Fibroblast of the conjunctiva (primary cell): ENCODE measurements at places on chromosomes 12 and 14.

DNA sequence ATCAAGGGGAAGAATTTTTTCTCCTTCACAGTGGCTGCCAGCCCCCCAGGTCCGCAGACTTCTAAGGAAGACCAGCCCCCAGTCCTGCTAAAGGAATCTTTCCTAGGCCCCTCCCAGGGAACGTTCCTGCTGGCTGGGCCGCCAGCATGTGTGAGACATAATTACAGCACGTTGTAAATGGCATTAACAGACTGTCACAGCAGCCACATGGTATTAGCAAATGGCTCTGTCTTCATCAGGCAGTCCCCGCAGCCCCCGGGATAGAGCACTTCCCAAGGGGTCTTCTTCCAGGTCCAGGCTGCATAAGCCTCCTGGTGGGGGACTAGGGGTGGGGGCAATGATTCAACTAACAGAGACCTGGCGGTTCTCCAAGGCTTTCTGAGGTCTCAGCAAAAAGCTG, 34.9 kb upstream of the FAM222A start:
- no peak for DNase-seq

DNA sequence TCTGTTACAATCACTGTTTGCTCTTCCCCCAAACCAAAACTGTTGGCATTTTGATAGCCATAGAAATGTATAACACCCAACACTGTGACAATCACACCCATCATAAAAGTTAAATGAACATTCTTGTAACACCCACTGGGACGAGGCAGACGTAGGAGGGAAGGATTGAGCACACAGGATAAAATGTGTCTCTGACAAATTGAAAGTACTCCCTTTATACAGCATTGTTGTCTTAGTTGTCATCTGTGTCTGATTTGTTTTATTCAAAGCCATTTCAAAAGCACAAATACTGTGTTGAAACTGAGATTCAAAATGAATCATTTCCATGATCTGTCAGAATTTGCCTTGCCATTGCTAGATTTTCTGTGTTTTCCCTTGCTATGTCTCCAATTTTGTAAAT, 436.3 kb downstream of the TMTC2 start:
- no peak for DNase-seq

- DNase-seq = no peak
Measured at GRCh38 chr14:92386637-92387036, 63.7 kb downstream of the SLC24A4 start.

GRCh38 chr12:85642288-85642687, 193.9 kb downstream of the RASSF9 start:
- no peak for DNase-seq

- DNase-seq = no peak
Measured at GRCh38 chr12:112422531-112422930, 3.8 kb downstream of the PTPN11 start.

- no peak for DNase-seq
Measured at GRCh38 chr14:85535321-85535720, 5.4 kb downstream of the FLRT2 start.

GRCh38 chr14:64983439-64984310, 3.0 kb upstream of the FNTB start:
- DNase-seq = peak; percentile 63

GRCh38 chr12:111638556-111638955, 39.4 kb upstream of the ATXN2 start:
- no peak for DNase-seq

DNA sequence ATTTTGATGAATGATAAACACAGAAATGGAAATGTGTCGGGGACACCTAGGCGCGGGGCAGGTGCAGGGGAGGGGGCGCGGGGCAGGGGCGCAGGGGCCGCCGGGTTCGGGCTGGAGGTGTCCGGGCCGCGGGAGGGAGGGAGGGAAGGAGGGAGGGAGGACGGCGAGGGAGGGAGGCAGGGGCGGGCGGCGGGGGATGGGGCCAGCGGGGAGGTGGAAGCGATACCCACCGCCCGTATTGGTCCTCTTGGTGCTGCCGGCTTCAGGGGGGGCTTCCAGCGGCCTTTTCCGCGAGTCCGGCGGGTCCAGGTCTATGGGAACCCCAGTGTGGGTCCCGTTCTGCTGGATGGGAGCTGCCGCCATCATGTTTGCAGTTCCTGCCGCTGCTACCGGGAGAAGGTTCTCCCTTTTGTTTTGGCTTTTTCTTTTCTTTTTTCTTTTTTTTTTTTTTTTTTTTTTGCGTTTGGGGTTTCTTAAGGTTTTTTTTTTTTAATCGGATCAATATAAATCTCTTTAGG, 703 bp downstream of the NOVA1 start:
- DNase-seq = no peak

GRCh38 chr12:68591734-68592418, 18.8 kb upstream of the RAP1B start:
- no peak for DNase-seq

GRCh38 chr14:92316937-92317336, 6.0 kb upstream of the SLC24A4 start:
- DNase-seq = no peak

GRCh38 chr12:6074979-6075585, 49.4 kb downstream of the VWF start:
- DNase-seq = no peak

DNA sequence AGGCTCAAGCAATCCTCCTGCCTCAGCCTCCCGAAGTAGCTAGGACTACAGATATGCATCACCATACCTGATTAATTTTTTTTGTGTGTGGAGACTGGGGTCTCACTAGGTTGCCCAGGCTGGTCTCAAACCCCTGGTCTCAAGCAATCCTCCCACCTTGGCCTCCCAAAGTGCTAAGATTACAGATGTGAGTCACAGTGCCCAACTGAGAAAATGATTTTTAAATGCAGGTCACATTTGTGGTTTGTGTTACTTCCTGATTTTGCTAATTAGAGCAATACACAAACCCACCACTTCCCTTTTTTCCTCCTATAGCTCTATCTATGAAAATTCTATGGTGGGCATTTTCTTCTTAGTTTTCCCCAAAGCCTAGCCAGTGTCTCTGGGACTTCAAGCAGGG, 45.5 kb upstream of the TMEM263 start:
- no peak for DNase-seq

- no peak for DNase-seq
Measured at GRCh38 chr12:84607170-84607819, 305.3 kb downstream of the SLC6A15 start.

DNA sequence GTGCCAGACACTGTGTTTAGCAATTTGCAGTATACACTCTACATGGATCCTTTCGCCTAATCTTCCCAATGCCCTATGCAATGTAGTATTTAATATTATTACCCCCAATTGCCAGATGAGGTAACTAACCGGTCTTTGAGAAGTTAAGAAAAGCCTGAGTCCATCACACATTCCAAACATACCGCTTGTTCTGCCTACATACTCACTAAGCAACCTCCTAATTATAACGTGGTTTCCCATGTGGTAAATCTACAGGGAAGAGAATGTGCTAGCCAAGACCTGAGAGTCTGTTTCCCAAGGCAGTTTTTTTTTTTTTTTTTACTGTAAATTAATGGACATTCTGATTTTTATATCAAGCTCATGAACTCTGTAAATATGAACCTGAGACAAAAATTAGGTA, 37.2 kb downstream of the ATP2B1 start:
- no peak for DNase-seq

- DNase-seq = no peak
Measured at GRCh38 chr12:105418821-105419291, 88.4 kb downstream of the C12orf75 start.

- no peak for DNase-seq
Measured at GRCh38 chr12:116165036-116165425, 112.5 kb downstream of the MED13L start.

- no peak for DNase-seq
Measured at GRCh38 chr12:67446716-67447115, 177.6 kb downstream of the CAND1 start.

DNA sequence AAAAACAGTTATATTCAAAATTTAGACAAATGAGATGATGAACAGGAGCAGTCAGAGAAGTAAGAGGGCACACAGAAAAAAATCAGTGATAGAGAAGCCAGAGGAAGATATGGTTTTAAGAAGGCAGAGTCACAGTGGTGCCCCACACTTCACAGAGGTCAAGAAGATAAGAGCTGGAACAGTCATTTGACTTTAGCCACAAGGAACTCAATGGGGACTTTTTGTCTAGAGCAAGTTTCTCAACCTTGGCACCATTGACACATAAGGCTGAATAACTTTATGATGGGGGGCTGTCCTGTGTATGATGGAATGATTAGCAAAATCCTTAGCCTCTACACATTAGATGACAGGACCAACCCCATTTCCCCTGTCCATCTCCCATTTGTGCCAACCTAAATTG, 172.8 kb upstream of the PLEKHG7 start:
- DNase-seq = no peak

DNA sequence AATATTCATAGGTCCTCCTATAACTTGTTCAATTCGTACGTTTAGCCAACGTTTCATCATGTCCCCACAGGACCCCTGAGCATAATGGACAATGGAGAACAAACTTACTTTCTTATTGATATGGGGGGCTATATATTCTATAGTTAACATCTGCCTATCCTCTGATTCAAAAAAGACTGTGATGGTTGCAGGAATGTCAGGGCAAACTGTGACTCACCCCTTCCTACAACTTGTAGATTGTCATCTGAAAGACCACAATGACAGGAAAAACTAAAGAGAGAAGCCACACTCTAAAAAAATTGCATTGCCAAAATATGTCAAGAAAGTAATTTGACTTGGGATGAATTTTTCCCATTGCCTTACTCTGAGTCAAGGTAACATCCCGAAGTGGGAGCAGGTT, 50.8 kb downstream of the CATSPERB start:
- DNase-seq = no peak

GRCh38 chr14:63513756-63514155, 29.4 kb downstream of the PPP2R5E start:
- DNase-seq = no peak

DNA sequence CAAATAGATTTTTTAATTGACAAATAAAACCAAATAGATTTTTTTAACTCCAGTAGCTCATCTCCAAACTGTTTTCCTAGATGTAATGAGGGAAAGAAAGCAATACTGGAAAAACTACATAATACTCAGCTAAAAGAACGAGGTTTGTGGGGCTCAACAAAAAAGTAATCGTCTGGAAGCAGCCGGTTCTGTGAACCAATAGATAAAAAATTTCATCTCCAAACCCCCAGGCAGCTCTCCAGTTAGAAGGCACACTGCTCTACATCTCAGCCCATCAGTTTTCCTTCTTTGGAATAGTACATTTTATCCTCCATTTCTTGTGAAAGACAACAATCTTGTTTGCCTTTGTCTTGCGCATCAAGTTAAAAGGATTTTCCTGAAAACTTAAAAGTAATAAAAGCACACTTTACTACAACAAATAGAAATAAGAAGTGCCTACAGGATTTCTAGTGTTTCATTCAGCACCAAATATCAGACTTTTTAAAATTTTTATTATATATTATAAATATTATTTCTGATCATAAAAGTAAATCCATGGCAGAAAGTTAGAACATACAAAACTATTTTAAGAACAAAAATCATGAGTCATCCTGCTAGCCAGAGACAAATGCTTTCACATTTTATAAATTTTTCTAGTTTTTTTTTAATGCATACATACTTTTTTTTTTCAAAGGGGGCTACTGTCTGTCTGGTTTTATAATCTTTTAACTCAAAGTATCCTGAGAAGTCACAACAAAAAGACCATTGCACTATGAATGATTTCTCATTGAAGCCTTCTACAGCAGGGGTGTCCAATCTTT, 67.7 kb downstream of the EPS8 start:
- no peak for DNase-seq

DNA sequence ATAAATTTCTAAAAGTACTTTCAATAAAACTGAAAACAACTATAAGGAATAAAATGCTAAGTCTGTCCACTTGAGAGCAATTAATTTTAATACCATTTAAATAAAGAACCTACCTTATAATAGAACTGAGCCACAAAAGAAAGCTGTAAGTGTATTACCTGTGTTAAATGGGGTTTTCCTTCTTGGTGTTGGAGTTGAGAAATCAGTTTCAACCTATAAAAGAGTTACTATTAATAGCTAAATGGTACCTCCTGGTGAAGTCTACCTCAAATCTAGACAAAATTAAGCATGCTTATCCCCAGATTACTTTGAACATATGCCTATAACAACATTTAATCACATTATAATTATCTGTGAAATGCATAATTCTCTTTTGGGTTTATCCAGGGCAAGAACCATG, 48.8 kb downstream of the MIS18BP1 start:
- DNase-seq = no peak

GRCh38 chr12:2008677-2009076, 4.4 kb upstream of the DCP1B start:
- no peak for DNase-seq

DNA sequence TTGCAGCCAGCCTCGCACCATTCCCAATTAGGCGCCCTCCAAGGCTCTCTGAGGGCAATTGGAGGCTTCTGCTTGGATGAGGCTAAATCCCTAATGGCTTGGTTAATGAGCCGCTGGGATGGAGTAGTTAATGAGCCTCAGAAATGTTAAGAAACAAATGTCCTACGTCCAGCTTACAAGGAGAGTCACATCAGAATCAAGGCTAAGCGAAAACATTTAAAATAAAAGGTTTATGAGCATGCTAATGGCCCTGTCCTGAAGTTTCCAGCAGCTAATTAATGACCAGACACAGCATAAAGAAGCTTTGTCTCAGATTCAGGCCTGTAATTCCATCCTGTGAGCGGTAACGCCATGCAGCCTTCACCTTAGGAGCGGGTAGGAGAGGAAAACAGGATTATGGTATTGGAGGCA, 200.7 kb upstream of the BCL2L14 start:
- no peak for DNase-seq

- no peak for DNase-seq
Measured at GRCh38 chr14:23793532-23793931, 157.4 kb downstream of the DHRS2 start.

GRCh38 chr12:122875590-122876220, 20.2 kb downstream of the VPS37B start:
- no peak for DNase-seq

DNA sequence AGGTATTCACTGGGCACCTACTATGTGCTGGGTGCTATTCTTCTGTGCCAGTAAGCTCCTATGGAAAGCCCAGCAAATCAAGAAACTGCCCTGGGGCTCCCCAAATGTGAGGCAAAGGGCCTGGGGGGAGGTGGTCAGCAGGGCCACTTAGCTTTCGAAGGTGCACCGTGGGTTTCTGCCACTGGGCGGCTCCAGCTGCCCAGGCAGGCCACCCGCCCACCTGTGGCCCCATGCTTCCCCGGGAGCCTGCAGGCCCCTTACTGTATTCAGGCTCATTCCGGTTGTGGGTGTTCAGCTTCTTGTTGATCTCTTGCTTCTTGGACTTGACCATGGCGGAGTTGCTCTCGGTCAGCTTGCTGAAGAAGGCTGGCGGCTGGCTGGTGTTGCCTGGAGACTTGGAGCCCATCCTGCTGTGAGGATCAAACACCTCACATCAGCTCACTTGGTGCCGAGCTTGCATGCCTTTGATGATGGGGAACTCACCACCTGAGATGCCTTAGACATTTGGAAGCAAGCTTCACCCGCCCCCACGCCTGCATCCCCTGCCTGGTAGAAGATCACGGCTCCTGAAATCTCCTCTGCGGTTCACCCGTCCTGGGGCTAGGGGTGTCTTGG, 37.3 kb downstream of the RFLNA start:
- DNase-seq = no peak
